ENCODE measurements at places on chromosomes 7 and 10.
A peak's percentile ranks its signal among the peaks of the same experiment; 100 is the strongest.

GRCh38 chr10:18310761-18311160 lies 170.5 kb downstream of the CACNB2 start:
- DNase-seq = no peak

DNA sequence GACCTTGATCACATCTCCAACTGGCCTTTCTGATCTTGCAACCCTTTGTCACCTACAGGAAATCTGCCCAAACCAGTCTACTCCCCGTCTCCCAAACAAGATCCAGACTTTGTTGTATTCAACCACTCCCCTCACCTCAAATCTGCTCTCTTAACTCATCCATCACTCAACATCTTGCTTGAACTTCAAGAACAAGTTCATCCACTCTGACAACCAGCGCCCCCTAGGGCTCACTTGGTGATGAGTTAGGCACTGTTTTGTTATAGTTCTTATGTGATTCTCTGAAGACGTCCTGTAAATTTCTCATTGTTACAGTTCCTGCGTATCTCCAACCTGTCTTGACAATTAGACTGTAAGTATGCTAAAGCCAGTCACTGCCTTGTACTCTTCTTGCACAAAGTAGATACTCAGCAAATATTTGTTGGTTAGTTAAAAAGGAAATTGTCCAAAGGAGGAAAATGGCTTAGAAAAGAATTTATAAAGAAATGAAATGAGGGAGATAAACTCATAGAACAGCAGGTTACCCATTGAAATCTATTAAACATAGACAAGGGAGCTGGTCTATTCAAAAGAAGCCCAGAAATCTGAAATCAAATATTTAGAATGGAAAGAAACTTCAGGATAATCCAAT lies 5.3 kb downstream of the FRMD4A start:
- DNase-seq = peak; percentile 59

- no peak for DNase-seq
Measured at GRCh38 chr7:22694597-22695207, 32.3 kb upstream of the IL6 start.

DNA sequence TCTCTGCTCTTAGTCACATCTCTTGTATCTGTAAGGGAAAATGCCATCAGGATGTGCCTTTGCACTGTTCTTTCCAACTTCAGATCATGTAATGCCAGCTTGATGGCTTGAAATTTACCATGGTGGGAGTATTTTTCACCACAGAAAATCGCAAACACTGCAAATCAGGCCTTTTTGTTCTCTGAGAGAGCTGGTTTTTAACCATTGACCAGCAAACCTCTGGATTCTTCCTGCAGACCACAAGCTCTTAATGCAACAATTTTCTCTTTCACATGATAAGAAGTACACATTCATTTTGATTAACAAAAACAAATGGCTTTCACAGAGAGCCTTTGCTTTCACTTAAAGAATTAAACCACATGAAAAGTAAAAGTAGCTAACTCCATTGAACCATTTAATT lies 145.4 kb upstream of the NEBL start:
- DNase-seq = no peak

DNA sequence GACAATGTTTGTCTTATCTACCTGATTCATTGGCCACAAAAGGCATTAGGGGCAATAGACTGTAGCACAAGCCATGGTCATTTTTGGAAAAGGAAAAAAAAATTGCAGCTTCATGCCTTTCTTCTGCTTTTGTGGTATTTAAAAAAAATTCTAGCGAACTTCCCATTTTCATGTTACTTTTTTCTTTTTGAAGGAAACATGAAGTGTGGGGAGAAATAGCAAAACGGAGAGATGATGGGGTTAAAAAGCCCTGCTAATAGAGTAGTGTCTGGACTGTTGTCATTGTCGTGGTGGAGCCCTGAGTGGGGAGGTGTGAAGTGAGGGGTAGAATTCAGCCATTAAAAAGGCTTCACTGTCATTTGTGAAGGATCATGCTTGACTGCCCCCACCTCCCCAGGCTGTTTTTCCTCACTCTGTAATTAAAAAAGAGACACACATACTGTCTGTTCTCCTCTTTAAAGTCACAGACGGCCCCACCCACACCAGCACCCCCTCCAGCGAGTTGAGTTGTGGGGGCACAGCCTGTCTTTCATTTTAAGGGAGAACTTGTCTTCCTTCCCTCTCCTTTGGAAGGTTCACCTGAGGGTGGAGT lies 272.4 kb downstream of the CREB5 start:
- DNase-seq = no peak

- DNase-seq = no peak
Measured at GRCh38 chr10:83078160-83078559, 1061.1 kb upstream of the GHITM start.

- DNase-seq = no peak
Measured at GRCh38 chr10:120156614-120157274, 264.2 kb downstream of the SEC23IP start.

DNA sequence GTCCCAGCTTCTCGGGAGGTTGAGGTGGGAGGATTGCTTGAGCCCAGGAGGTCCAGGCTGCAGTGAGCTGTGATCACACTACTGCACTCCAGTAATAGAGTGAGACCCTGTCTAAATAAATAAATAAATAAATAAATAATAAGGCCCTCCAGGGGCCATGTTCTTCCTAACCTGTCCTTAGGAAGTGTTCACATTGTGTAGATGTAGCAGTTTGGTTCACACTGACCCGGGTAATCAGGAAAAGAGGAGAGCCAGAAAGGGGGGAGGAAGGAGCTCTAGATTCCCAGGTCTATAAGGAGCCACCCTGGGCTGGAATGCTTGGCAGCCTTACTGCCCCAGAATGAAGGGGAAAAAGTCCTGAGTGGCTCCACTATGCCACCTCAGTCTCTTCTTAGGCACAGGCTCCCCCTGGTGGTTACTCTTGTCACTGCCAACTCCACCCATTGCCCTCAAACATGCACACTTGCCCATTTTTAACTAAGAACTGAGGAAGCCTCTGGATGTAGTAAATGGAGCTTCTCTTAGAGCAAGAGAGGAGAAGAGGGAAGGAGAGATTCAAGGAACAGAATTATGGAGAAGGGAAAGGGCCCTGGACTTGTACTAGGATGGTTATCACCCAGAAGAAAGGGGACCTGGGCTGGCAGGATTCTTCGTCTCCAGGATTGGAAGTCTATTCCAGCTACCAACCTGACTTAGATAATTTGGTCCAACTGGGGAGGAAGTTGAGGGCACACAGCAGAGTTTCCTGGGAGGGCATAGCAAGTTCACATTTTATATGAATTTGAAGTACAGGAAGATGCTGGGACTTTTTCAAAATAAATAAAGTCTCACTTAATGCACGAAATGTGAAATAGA lies 7.8 kb downstream of the HPS6 start:
- DNase-seq = peak; percentile 81

- no peak for DNase-seq
Measured at GRCh38 chr10:43128958-43129706, 9.1 kb upstream of the CSGALNACT2 start.

DNA sequence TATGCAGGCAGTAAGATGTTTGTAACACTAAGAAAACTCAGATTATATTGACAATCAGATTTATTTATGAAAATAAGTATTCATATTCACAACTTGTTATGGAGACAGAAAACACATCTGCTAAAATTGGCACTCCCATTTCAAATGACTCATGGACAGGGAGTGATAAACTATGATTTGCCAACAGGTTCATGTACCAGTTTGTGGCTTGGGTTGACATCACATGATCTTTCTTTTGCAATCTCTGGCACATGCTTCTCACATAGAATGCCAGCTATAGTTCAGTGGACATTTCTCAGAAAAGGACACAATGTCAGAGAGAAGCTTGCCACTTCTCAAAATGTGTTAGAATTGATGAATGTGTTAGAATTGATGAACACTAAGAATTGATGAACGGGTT lies 663.2 kb upstream of the ANKRD30A start:
- DNase-seq = no peak

- peak; percentile 51 for DNase-seq
Measured at GRCh38 chr10:7409045-7409731, 1.6 kb downstream of the SFMBT2 start.

- no peak for DNase-seq
Measured at GRCh38 chr7:128017862-128018845, 13.1 kb downstream of the LRRC4 start.

- DNase-seq = no peak
Measured at GRCh38 chr10:104328646-104328895, 9.7 kb downstream of the ITPRIP start.

- DNase-seq = no peak
Measured at GRCh38 chr10:31172925-31173324, 141.3 kb upstream of the ZNF438 start.

- DNase-seq = no peak
Measured at GRCh38 chr7:28536259-28536658, 123.9 kb downstream of the CREB5 start.

- DNase-seq = no peak
Measured at GRCh38 chr10:34758447-34758996, 56.6 kb downstream of the PARD3 start.

DNA sequence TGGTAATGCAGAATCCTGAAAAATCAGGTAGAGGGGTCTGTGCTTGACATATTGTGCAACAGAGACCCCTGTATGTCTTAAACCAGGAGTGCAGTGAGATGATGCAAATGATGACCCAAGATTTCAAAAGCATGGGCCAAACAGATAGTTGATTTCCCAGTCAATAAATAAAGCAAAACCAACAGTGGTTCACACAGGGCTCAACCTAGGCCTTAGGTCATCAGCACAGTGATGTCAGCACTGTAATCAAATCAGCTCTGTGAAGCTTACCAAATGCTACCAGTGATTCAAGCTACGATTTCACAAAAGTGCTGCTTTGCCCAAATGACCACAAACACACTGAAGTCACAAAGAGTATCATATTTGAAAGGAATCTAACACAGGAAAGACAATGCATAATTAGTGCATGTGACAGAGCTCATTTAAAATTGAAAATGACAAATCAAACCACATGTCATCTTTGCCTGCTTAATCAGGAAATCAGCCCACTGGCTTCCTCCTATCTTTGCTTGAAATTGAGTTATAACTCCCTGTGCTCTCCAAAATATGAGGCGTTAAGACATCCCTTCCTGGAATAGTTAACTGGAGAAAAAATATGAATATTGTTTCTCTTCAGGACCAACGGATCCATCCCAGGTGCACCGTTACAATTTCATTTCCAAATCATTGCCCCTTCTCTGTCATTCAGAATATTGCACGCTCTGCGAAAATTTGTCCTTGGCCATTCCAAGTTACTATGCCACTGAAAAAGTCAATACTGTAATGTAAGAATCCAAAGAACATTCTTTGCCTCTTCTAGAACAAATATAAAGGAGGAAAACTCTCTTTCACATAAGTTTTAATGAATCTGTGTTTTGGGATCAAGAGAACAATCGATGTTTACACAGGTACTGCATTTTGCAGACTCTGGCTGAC lies 41.9 kb upstream of the ASL start:
- no peak for DNase-seq

- no peak for DNase-seq
Measured at GRCh38 chr10:131896403-131896802, 4.4 kb upstream of the PPP2R2D start.

DNA sequence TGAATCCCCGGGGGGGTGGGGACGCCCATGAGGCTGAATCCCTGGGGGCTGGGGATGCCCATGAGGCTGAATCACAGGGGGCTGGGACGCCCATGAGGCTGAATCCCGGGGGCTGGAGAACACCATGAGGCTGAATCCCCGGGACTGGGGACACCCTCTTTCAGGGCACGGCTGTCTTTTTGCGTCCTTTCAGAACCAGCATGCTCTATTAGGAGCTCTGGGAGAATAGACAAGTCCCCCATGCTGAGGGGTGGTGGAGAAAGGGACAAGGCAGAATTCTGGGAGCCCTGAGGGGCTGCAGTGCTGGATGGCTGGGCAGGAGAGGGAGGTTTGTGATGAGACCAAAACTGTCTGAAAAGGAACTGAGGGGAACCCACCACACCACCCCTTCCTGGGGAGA lies 257.3 kb upstream of the TCERG1L start:
- no peak for DNase-seq

GRCh38 chr7:131803816-131804215 lies 247.4 kb upstream of the PODXL start:
- DNase-seq = no peak

DNA sequence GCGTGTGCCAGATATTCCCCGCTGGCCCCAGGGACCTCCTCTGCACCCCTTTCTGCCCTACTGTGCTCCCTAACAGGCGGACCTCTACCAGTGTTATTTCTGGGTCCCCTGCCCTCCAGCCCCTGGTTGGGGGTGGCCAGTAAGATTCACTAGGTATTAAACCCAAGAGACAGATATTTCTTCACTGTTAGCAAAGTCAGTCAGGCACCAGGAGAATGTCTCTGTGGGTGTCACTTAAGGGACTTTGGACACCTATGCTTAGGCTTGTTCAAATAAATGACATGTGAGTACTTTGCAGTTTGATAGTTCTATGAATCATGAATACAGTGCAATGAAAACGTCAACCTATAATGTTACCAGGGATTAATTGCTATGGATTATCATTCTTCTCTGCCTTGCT lies 234.3 kb upstream of the IGFBP3 start:
- no peak for DNase-seq

DNA sequence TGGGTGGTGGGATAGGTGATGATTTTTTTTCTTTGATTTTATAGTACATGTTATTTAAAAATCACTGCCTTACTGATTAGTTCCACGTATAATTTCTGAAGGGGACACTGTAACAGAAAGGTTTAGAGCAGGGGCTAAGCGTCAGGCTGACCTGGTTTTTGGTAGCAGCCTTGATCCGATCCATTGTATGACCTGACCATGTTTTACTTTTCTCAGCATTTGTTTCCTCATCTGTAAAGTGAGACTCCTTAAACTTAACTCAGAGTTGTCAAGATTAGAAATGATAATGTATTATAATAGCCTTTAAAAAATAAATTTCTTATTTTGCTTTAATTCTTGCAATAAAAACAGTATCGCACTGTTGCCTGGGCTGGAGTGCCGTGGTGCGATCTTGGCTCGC lies 23.6 kb downstream of the INPP5F start:
- no peak for DNase-seq

- DNase-seq = peak; percentile 71
Measured at GRCh38 chr10:93115661-93116383, 42.1 kb downstream of the CYP26A1 start.

DNA sequence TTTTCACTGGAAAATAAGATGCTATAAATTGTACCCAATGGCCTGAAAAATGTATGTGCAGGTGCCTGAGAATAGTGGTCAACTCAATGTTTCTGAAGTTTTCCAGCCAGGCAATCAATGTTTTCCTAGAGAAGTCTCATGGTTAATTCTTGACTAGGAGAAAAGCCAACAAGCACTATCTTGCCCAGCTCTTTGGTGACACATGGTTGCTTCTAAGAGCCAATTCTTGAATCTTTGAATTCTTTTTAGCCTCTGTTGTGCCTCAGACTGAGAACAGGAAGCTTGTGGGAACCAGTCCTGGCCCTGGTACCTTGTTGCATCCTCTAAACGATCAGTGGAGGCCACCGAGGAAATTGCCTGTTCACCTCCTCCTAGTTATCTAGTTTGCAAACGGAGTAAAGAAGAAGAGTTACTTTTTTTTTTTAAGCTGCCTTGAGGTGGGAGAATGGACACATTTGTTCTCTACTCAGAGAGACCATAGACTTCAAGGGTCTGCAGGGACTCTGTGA lies 144.0 kb upstream of the MKLN1 start:
- DNase-seq = no peak

GRCh38 chr10:25678666-25679065 lies 255.4 kb upstream of the MYO3A start:
- no peak for DNase-seq

- no peak for DNase-seq
Measured at GRCh38 chr10:35420827-35421552, 84.7 kb downstream of the CCNY start.

GRCh38 chr7:74039337-74039736 lies 11.4 kb downstream of the ELN start:
- no peak for DNase-seq

- no peak for DNase-seq
Measured at GRCh38 chr7:2893411-2893861, 49.3 kb upstream of the GNA12 start.

GRCh38 chr7:128799451-128799850 lies 7.7 kb downstream of the CCDC136 start:
- no peak for DNase-seq
